ENCODE measurements at places on chromosomes 6 and 20.

GRCh38 chr20:8156235-8157079 is 24.4 kb downstream of the PLCB1 start:
- no peak for DNase-seq

DNA sequence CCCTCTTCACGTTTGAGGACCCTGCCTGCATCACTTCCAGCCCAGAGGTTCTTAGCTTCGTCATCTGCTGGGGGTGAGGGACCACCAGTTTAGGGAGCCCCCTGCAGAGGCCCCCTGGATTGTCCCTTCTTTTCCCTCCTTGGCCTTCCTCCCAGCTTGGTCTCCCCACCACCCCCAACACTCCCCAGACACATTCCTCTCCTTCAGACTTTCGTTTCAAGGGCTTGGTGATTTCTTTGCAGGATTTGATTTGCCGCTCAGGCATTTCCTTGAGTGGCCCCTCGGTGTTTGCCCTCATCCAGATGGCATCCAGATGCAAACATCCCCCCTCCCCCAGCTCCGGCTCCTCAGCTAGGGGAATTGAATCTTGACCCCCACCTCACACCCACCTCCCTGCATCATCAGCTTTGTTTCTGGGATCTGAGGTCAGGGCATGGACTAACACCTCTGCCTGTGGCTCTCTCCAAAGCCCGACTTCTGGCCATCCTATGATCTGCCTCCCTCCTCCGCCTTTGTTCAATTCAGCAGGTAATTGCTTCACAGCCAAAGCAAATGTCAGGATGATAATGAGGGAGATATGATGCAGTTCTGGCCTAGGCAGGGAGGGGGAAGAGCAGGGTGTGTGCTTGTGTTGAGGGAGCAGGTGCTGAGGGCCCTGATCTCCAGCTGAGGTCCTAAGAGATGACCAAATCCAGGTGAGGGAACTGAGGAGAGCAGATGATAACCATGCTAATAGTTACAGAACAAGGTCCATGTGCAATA is 141.5 kb downstream of the VEGFA start:
- no peak for DNase-seq

DNA sequence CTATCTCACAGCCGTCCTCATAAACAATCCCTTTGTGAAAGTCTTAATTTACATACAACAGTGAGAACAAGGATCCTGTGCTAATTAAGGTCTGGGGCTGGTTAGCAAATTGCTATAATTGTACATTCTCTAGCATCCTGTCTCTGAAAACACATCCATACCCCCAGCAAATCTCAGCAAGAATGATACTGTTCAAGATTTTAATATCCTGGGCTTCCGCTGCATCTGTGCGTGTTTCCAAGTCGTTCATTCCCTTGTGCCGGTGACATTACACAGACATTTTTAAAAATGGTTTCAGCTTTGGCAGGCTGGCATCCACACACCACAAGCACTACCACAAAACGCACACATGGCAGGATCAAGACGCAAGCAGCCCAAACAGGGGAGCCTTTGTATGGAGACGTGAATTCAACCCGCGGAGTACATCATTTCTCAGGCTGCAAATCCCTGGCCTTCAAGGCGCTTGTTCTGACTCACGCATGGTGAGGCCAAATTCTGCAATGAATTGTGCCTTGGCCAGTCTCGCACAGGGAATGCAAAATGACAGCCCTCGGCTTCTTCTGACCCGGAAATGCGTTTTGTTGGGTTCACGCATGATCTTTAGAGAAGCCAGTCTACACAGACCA is 20.3 kb downstream of the ZMYND8 start:
- DNase-seq, result no peak

DNA sequence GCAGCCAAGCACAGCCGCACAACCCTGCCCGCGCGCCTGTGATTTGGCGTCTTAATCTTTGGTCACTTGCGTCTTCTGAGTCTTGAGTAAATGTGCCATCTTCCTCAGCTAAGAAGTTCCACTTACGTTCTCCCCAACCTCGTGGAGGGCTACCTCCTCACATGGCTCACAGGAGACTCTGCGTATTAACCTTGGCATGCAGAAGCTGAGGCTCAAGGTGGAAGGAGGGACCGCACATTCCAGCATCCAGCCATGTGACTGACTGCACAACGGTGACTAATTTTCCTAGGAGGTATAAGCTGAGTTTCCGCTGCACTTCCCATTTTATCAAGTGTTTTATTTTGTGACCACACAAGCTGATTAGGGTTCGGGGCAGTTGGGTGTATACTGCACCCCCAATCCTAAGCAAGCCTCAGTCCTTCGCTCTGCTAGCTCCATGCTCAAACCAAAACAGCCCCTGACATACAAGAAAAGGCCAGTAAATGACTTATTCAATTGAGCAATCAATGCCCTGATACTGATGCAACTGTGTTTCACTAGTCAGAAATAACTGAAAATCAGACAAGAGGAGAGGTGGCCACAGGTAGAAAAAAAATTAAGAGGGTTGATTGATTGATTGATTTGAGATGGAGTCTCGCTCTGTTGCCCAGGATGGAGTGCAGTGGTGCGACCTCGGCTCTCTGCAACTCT is 7.0 kb downstream of the BEND3 start:
- DNase-seq, result peak; percentile 57

GRCh38 chr20:7596541-7596940 is 343.7 kb downstream of the HAO1 start:
- DNase-seq, result no peak

- DNase-seq, result no peak
These were observed 20.0 kb downstream of the TULP4 start for GRCh38 chr6:158332237-158332636.

GRCh38 chr6:109056661-109057060 is 38.0 kb downstream of the SESN1 start:
- no peak for DNase-seq

- DNase-seq, result no peak
These were observed 127.2 kb upstream of the TAB2 start for GRCh38 chr6:149190224-149190831.

DNA sequence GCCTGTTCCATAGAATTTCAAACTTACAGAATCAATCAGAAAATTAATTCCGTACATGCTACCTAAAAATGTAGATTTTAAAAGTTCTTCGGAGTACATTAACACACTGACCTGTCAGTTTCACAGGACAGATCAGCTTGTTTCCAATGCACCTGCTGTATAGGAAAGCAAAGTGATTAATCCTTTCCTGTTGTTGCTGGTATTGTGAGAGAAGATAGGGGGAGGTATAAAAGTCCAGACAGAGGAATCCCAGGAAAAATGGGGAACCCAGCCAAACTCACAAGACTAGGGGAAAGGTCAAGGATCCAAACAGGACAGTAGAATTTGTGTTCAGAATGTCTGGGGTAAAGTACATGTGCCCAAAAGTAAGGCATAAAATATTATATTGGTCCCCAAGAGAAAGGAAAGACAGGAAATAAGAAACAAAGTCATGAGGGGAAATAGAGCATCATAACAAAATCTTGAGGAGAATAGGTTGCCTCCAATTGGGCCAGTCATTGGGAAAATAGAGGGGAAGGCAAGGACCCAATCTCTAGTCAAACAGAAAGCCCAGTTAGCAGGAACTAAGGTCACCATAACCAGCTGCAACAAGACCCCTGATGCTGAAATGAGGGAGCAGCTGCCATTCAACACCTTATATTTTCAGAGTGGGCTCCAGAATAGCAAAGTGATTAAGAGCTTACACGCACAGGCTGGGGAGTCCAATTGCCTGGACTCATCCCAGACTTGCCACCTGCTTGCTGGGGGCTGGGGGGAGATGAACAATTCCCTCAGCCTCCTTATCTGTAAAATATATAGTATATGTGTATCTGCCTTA is 10.3 kb downstream of the FILIP1 start:
- no peak for DNase-seq

GRCh38 chr6:43335469-43335868 is 26.8 kb upstream of the CRIP3 start:
- no peak for DNase-seq

- DNase-seq, result peak; percentile 87
These were observed 202.7 kb upstream of the MARCKS start for GRCh38 chr6:113654396-113654795.

DNA sequence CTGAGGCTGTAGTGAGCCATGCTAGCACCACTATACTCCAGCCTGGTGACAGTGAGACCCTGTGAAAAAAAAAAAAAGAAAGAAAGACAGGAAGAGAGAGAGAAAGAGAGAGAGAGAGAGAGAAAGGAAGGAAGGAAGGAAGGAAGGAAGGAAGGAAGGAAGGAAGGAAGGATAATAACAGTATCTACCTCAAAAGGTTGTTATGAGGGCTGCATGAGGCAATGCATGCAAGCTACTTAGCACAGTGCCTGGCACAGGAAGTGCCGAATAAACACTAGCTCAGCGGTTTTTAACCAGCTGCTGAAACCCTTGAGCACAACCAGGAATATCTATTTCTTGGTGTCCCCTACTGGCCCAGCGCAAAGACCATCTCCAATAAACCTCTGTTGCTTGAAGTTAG is 62.3 kb upstream of the TBC1D7 start:
- DNase-seq, result no peak

- no peak for DNase-seq
These were observed 34.0 kb downstream of the TRERF1 start for GRCh38 chr6:42417641-42418112.

DNA sequence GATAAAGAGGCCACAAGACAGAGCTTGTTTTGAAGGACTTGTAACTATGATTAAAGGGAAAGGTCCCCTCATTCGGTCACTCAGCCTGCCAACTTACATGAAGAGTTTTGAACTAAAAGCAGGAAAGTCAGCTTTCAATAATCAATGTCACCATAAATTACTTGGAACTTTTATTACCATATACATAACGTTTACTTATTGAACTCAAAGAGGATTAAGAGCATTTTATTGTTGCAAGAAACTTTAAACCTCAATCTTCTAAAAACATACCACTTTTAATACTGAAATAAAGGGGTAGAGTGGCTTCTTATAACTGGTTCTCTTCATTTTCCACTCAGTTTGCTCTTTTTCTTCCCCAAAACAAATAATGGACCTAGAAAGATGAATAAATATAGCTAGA is 65.1 kb downstream of the CNKSR3 start:
- DNase-seq, result no peak

DNA sequence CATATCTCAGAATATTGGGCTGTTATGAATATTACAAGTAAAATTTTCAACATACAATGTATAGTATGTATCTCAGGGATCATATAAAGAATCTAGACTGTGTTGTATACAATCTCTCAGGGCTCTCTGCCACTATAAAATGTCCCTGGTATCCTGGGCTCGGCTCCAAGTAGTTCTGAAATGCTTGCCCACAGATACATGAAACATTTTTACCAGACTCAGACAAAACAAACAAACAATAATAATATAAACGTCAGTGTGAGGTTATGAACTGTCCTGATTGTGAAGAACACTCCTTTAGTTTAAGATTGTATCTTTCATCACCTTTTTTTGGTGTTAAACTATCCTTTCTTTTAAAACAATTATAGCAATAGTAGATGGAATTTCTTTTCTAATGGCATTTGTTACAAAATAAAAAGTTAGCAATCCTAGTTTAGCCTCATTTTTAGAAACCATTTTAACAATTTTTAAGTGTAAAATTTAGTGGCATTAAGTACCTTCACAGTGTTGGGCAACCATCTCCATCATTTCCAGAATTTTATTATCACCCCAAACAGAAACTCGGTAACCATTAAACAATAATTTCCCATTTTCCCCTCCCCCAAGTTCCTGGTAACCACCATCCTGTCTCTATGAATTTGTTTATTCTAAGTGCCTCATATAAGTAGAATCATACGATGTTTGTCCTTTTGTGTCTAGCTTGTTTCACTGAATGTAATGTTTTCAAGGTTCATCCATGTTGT is 17.4 kb upstream of the LY86 start:
- no peak for DNase-seq

- no peak for DNase-seq
These were observed 205.1 kb downstream of the ZDHHC14 start for GRCh38 chr6:157586088-157586414.

- no peak for DNase-seq
These were observed 38.6 kb downstream of the PDYN start for GRCh38 chr20:1955217-1955616.

- DNase-seq, result no peak
These were observed 2.8 kb downstream of the C20orf203 start for GRCh38 chr20:32670773-32671455.

DNA sequence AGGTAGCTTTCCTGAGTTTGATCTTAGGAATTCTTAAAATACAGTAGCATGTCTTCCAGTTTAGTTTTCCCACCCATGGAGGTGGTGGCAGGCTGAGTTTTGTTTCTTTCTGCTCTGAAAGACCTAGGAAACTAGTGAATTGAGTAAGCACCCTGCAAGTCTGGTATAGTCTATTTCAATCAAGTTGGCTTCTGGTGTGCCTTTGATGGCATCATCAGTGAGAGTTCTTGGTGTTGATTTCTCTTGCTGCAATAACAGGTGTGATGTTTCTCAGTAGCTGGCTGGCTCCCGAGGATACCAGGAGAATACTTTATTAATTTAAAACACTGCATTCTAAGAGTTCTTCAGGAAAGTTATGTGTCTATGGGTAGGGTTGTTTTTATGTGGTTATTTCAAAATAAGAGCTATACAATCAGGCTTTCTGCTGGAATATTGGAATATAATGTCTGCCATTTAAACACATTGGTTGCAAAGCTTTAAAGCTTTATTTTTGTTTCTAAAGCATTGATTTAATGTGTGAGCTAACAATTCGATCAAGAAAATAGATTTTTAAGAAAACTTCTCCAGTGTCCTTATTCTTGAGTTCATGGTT is 19.0 kb downstream of the VAPB start:
- DNase-seq, result no peak

GRCh38 chr6:149990212-149990660 is 26.5 kb downstream of the ULBP1 start:
- no peak for DNase-seq

Data from RWPE1 (cell line).